Mesendoderm (in vitro differentiated cells): ENCODE measurements at places on chromosomes 4 and X.

GRCh38 chr4:186924723-186925122 lies 201.1 kb upstream of the FAT1 start:
- no peaks in the 10 kb centered on the region for H3K27me3 ChIP-seq
- no peaks in the 10 kb centered on the region for H3K36me3 ChIP-seq
- no peak overlapping the region for H3K27ac ChIP-seq
- no peaks in the 10 kb centered on the region for H3K4me1 ChIP-seq

DNA sequence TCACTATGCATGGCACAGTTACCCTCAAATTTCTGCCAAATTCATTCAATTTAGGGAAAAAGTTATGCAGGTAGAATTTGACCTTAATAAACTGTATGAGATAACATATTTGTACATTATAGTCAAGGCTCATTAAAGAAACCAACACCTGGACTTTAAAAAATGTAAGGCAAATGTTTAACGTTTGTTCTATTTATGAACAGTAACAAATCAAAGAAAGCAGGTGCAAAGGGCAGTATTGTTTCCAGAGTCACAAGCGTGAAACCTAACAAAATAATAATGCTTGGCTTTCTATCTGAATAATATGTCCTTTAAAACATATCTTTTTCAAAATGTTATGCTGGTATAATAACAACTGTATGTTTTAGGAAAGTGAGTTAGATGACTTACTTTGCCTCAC lies 41.2 kb downstream of the LIN54 start:
- no peak overlapping the region for H3K27ac ChIP-seq
- H3K4me1 ChIP-seq = no peaks in the 10 kb centered on the region
- no peaks in the 10 kb centered on the region for H3K27me3 ChIP-seq
- no peak for DNase-seq

DNA sequence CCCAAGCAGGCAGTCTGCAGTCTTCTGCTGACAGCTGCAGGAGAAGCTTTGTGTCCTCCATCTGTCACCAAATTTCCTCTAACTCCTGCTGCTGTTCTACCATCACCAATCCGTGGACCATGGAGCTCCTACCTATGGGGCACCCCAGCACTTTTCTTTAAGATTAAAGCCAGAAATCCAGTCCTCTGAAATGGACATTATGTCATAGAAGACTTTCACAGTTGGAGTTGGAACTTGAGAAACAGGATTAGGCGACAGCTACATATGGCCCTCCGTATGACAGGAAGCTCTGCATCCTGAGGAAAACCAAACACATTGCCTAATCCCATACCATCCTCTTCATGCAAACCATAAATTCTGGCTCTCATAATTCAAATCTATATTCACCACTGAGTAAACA lies 470.6 kb upstream of the GALNTL6 start:
- H3K27me3 ChIP-seq = no peaks in the 10 kb centered on the region
- no peaks in the 10 kb centered on the region for H3K4me1 ChIP-seq
- DNase-seq = no peak
- H3K4me3 ChIP-seq = no peak overlapping the region
- no peaks in the 10 kb centered on the region for H3K36me3 ChIP-seq
- no peak overlapping the region for H3K27ac ChIP-seq

- H3K4me3 ChIP-seq = no peak overlapping the region
- no peaks in the 10 kb centered on the region for H3K27me3 ChIP-seq
- no peak overlapping the region for H3K27ac ChIP-seq
- DNase-seq = peak; percentile 63
- no peaks in the 10 kb centered on the region for H3K4me1 ChIP-seq
Observed at GRCh38 chr4:76485450-76485849, 50.4 kb downstream of the SHROOM3 start.

- peak; percentile 66 for DNase-seq
- no peaks in the 10 kb centered on the region for H3K27me3 ChIP-seq
- no peak overlapping the region for H3K4me3 ChIP-seq
- no peaks in the 10 kb centered on the region for H3K36me3 ChIP-seq
Observed at GRCh38 chr4:26161030-26161824, 159.6 kb upstream of the RBPJ start.

GRCh38 chr4:26116057-26116456 lies 202.0 kb downstream of the SMIM20 start:
- H3K27me3 ChIP-seq = no peaks in the 10 kb centered on the region
- H3K4me3 ChIP-seq = no peak overlapping the region
- H3K27ac ChIP-seq = no peak overlapping the region
- H3K36me3 ChIP-seq = no peaks in the 10 kb centered on the region

- DNase-seq = no peak
- no peak overlapping the region for H3K27ac ChIP-seq
- no peaks in the 10 kb centered on the region for H3K27me3 ChIP-seq
- H3K36me3 ChIP-seq = no peaks in the 10 kb centered on the region
Observed at GRCh38 chr4:6345096-6345830, 75.6 kb downstream of the WFS1 start.

DNA sequence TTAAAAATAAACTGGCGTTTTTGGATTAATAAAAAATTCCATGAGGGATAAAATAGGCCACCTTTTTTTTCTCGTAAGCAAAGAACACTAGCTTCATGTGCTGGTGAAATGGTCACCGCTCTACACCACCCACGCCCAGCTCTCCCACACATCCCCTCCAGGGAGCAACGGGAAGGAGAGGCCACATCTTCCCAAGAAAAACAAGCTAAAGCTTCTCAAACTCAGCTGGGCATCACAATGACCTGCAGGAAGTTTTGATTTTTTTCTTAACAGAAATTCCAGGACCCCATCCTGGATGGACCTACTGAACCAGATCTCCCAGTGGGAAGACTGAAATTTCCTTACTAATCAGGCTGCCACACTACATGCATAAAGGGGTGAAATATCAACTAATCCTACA lies 9.8 kb downstream of the TSPAN5 start:
- no peak overlapping the region for H3K4me3 ChIP-seq
- H3K4me1 ChIP-seq = no peaks in the 10 kb centered on the region
- H3K27ac ChIP-seq = no peak overlapping the region
- DNase-seq = no peak

DNA sequence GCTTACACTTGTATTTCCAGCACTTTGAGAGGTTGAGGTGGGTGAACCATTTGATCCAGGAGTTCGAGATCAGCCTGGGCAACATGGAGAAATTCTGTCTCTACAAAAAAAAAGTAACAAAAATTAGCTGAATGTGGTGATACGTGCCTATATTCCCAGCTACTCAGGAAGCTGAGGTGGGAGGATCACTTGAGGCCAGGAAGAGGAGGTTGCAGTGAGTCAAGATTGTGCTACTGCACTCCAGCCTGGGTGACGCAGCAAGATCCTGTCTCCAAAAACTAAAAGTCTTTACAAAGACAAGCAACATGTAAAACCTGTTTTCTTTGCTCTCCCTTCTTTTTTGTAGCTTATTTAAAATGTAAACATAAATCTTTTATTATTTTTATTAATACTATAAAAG lies 1156.1 kb downstream of the FAT4 start:
- H3K36me3 ChIP-seq = no peaks in the 10 kb centered on the region
- DNase-seq = peak; percentile 11
- no peaks in the 10 kb centered on the region for H3K27me3 ChIP-seq
- no peak overlapping the region for H3K4me3 ChIP-seq
- no peaks in the 10 kb centered on the region for H3K4me1 ChIP-seq

- H3K27ac ChIP-seq = no peak overlapping the region
- H3K27me3 ChIP-seq = no peaks in the 10 kb centered on the region
- no peaks in the 10 kb centered on the region for H3K36me3 ChIP-seq
- no peaks in the 10 kb centered on the region for H3K4me1 ChIP-seq
- DNase-seq = no peak
Observed at GRCh38 chr4:119106036-119107000, 29.3 kb upstream of the MYOZ2 start.

DNA sequence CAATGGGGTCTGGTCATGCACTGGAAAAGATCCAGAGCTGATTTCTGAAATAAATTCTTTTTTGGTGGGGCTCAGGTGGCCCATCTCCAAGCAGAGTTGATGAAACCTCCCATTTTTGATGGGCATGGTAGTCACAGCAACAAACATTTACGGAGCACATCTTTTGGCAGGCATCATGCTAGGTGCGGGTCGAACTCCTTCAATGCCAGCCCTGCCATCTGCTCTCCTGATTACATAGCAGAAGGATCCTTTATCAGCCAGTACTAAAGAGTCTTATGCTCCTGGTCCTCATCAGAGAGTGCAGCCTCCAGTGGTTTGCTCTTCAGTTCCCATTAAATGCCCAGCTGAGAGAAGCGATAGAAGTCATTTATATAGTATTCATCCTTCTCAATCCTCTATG lies 121.7 kb downstream of the GRXCR1 start:
- H3K27me3 ChIP-seq = no peaks in the 10 kb centered on the region
- DNase-seq = no peak
- H3K36me3 ChIP-seq = no peaks in the 10 kb centered on the region

DNA sequence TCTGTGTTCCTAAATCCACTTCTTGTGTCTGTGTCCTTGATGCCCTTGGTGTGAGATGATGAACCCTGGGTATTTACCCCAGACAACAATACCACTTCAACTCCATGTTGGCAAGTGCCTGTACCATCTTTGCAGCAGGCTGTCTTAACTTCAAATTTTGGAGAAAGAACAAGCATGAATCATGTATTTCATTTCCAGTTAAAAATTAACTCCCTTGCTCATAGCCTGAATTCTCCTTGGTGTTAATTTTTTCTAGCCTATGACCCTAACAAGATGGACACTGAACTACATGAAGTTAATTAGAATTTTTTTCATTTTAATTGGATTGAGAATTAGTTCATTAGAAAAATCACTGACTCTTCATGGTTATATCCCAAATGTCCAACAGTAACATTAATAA lies 267.8 kb upstream of the INTU start:
- no peaks in the 10 kb centered on the region for H3K4me1 ChIP-seq
- no peak overlapping the region for H3K27ac ChIP-seq
- no peaks in the 10 kb centered on the region for H3K27me3 ChIP-seq
- H3K36me3 ChIP-seq = no peaks in the 10 kb centered on the region
- H3K4me3 ChIP-seq = no peak overlapping the region
- DNase-seq = no peak

DNA sequence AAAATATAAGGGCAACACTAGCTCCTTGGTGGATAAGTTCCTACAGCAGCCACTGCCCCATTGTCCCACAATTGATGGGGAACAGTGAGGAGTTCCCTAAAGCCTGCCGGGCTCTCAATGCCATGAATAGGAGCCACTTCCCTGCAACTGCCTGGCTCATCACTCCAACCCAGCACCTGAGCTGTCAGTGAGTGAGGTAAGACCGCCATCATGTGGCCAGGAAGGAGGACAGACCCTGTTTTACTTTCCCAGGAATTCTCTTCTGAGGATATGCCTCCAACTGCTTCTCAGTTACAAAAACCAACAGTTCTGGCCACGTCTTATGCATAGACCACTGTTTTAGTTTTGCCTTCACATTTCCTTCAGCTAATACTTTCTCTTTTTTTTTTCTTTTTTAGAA lies 45.5 kb downstream of the SRPX start:
- no peak overlapping the region for H3K27ac ChIP-seq
- H3K27me3 ChIP-seq = no peaks in the 10 kb centered on the region
- no peak overlapping the region for H3K4me3 ChIP-seq
- no peaks in the 10 kb centered on the region for H3K36me3 ChIP-seq

- H3K27ac ChIP-seq = peak overlapping the region; percentile 59
- peak; percentile 90 for DNase-seq
- peaks cover 4% of the 10 kb centered on the region for H3K4me1 ChIP-seq
- no peaks in the 10 kb centered on the region for H3K36me3 ChIP-seq
Observed at GRCh38 chr4:56324011-56324610, 63.2 kb downstream of the AASDH start.

DNA sequence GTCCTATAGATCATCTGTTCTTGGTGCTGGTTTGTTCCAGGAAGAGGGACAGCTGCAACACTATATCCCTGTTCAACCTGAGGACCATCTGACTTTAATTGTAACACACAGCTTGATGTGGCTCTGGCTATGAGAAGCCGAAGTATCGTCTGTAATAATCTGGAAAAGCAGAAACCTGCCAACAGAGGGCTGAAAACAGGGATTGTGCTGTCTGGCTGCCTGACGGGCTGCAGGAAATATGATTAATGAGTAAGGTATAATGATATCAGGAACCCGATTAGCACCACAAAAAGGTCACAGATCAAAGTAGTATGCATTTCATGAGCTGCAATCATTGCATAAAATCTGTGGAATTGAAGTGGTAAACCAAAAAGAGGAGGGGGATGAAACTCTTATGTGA lies 170.4 kb upstream of the MAB21L2 start:
- H3K36me3 ChIP-seq = no peaks in the 10 kb centered on the region
- no peak overlapping the region for H3K27ac ChIP-seq
- H3K27me3 ChIP-seq = no peaks in the 10 kb centered on the region
- no peaks in the 10 kb centered on the region for H3K4me1 ChIP-seq
- DNase-seq = no peak

DNA sequence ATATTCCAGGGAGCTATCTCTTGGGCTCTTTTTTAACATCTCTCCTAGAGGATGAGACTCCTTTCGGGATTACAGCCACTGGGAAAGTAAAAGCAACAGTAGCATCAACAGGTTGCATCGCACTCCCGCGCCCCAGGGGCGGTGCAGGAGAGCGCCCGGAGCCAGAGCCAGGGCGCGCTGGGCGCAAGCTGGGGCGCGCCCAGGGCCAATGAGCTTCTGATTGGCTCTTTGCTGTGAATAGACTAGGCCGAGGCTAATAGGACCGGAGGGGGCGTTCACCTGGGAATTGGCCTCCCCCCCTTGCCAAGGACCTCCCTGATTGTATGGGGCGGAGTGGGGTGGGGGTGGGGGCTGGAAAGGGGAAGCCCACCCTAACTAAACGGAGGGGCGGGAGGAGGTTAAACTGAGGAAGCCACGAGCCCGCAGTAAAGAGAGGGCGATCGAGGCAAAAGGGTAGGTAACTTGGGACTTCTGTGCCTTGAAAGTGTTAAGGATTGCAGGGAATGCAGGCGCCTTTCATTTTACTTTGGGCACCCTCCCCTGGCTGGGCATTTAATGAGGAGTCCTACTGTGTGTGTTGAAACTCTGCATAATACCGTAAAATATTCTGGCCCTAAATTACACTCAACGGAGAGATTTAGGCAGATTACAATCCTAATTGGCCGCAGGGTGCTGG lies 1.1 kb upstream of the ATOH1 start:
- no peak overlapping the region for H3K4me3 ChIP-seq
- no peaks in the 10 kb centered on the region for H3K4me1 ChIP-seq
- no peaks in the 10 kb centered on the region for H3K36me3 ChIP-seq
- peak; percentile 44 for DNase-seq
- H3K27ac ChIP-seq = no peak overlapping the region

DNA sequence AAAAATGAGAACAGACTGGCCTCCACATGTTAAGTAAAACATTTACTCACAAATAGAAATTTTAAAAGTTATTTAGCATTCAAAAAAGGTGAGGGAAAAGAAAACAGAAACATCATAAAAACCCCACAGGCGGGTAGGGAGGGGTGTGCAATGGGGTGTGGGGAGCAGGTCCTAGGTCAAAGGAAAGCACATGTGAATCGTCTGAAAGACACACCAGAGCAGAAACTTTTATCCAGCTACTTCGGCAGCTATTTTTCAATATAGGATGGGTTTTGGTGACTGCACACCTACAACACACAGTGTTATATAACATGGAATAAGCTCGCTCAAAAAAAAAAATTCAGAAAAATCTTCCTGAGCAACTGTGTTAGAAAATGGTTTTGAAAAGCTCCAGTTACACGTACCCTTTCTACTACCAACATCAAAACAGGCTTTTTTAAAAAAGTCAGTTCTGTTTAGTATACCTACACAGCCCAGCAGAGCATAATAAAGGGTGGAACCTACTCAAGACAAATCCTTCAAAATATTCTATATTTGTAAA lies 1.6 kb downstream of the OTUD4 start:
- H3K4me1 ChIP-seq = peaks cover 8% of the 10 kb centered on the region
- H3K4me3 ChIP-seq = peak overlapping the region; percentile 96
- no peak overlapping the region for H3K27ac ChIP-seq
- no peak for DNase-seq
- H3K27me3 ChIP-seq = no peaks in the 10 kb centered on the region
- no peaks in the 10 kb centered on the region for H3K36me3 ChIP-seq
